Activated CD4-positive, alpha-beta T cell treated with anti-CD3 and anti-CD28 coated beads, Interleukin-2, amount 10 ng/mL, durations not matched to agents 7 days and 5 days (primary cell): ENCODE measurements at places on chromosomes 11 and 22.

DNA sequence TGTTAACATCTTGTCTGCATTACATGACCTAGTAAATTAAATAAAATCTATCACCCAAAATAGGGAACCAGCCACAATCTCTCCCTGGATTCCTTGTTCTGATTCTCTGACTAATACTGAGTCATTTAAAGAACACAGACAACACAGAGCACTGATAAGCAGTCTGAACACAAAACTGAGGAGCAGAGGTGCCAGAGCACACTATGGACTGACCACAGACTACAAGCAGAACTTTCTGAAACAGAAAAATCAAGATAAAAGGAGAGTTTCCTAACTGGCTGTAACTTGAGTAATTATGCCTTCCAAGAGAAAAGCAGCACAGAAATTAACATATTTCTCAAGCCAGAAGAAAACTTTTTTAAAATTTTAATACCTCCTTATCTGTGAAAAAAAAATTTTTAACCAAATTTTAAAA lies 128.8 kb downstream of the SGSM3 start:
- no peak for DNase-seq

DNA sequence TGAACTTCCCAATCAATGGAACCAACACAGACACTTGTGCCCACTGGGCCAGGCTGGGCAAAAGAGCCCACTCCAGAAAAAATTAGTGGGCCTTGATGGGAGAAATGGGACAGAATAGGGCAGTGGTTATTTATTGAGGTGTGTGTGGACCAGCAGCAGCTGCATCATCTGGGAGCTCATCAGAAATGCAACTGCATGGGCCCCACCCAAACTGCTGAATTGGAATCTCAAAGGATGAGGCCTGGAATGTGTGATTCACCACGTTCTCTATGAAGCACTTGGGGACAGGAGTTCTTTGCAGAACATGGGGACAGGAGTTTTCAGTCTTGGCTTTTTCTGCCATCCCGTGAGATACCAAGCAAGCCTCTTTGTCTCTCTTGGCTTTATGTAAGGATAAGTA lies 255.6 kb upstream of the PLET1 start:
- no peak for DNase-seq

DNA sequence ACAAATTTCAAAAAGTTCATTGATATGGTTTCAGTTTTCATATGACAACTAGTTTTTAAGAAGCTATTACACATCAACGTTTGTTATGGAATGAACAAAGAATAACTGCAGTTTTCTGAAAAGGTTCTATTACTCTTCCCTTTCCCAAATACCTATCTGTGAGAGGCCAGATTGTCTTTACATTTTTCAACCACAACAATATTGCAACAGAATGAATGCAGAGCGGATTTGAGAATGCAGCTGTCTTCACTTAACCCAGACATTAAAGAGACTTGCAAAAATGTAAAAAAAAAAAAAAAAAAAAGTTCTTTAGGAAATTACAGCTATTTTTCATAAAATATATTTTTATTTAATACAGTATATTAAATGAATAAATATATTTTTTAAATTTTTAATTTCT lies 250.8 kb downstream of the DDX10 start:
- no peak for DNase-seq

DNA sequence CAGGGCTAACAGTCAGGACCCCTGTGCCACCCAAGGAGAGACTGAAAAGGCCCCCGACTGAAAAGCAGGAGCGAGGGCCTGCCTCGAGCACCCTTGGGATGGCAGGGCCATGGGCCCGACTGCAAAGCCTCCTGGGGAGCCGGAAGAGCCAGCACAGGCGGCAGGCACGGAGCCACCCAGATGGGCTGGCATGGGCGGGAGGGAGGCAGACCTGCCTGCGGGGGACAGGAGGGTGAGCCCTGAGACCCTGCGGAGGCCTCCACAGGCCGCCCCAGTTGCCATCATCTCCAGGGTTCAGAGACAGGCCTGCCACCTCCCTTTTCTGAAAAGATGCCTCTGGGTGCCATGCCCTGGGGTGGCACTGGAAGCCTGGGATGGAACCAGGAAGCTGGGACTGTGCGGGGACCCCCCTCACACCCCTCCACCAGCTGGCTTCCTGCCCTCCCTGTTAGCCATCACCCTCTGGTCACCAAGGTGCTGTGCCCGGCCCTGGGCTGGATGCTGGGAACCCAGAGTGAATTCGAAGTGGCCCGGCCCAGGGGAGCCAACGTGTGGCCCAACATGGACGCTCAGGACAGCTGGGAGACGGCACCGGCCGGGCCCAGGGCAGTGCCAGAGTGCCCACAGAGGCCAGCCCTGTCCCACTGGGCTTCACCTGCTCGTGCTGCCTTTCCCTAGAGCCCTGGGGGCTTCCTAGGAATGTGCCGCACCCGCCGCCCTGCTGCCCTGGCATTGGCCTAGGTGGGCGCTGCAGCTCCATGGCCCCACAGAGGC lies 13.8 kb downstream of the TSPAN32 start:
- no peak for DNase-seq

DNA sequence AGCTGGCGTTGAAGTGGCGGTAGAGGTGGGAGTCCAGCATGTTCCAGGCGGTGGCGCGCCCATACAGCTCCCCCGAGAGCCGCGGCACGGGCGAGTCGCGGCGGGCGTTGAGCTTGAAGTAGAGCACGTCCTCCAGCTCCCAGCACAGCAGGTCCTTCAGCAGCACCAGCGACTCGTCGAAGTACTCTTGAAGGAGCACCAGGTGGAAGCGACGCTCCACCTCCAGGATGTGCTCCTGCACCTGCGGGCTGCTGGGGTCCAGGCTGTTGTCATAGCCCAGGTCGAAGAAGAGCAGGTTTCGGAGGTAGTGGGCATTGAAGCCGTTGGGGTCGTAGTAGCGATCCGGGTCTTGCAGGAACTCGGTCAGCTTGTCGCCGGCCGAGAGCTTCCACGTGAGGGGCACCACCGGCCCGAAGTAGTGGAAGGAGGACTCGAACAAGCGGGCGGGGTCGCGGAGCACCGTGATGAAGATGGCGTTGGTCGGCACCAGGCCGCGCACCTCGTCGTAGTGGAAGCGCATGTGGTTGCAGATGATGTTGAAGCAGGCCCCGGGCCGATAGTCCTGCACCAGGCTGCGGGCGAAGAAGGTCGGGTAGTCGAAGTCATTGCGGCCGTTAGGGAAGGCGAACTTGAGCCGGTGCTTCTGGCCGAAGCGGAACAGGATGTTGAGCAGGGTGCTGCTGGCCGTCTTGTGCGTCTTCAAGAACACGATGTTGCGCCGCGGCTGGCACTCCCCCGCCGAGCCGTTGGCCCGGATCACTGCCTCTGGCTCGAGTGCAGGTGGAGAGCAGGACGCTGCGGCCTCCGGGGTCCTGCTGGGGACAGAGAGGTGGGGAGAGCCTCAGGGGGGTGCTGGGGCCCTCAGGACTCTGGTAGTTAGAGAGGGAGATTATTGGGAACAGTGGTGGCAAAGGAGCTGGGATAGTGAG lies 9.0 kb upstream of the SEC14L6 start:
- DNase-seq, result no peak

DNA sequence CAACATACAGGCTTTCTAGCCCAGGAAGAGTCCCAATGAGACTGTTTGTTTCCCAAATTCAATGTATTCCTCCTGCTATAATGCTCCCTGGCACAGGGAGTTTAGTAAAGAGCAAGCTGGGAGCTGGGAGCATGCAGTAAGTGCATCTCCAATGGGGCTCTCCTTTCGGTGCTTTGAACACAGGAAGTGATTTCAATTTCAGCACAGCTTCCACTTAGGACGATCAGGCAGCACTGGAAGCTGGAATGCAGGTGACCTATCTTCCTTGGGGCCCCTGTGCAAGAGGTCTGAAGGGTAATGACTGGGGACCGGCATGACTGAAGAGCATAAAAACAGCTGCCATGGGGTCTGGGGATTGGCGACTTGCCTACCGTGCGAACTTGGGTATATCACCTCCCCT lies 76.0 kb downstream of the LARGE1 start:
- no peak for DNase-seq

DNA sequence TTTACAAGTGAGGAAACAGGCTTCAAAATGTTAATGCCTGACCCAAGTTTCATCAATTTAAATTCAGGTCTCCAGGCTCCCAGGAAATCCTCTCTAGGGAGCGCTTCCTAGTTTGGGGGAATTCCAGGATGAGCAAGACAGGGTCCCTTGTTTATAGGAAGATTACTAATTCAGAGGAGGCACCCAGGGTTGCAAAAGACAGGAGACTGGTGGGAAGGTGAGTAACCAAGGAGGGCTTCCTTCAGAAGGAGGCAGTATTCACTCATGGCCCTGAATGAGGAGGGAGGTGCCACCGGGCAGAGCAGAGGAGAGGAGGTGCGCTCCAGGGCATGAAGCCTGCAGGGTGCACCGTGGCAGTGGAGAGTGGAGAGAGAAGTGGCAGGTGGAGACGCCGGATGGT lies 1.6 kb downstream of the TMEM132A start:
- no peak for DNase-seq

GRCh38 chr22:37569009-37569920 lies 9.0 kb downstream of the CDC42EP1 start:
- DNase-seq, result no peak

DNA sequence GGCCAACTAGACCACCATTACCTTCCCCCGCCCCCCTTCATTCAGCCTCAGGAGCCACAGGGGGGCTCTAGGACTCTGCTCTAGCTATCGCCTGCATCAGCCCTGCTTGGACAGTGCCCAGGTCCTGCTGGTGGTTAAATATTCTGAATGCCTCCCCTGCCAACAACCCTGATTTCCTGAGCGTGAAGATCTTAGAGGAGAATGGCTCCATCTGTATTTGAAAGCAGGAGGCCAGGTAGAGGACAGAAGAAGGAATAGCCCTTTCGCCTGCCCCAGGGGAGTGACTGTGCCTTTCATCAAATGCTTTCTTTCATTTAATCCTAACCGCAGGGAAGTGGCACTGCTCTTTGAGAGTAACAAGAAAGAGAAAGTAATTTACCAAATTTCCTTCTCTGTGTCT lies 69.2 kb downstream of the ISX start:
- peak; percentile 16 for DNase-seq

GRCh38 chr11:16326679-16327297 lies 29.6 kb downstream of the SOX6 start:
- DNase-seq, result no peak

- DNase-seq, result no peak
Observed at GRCh38 chr11:72924568-72925190, 110.5 kb downstream of the ATG16L2 start.

DNA sequence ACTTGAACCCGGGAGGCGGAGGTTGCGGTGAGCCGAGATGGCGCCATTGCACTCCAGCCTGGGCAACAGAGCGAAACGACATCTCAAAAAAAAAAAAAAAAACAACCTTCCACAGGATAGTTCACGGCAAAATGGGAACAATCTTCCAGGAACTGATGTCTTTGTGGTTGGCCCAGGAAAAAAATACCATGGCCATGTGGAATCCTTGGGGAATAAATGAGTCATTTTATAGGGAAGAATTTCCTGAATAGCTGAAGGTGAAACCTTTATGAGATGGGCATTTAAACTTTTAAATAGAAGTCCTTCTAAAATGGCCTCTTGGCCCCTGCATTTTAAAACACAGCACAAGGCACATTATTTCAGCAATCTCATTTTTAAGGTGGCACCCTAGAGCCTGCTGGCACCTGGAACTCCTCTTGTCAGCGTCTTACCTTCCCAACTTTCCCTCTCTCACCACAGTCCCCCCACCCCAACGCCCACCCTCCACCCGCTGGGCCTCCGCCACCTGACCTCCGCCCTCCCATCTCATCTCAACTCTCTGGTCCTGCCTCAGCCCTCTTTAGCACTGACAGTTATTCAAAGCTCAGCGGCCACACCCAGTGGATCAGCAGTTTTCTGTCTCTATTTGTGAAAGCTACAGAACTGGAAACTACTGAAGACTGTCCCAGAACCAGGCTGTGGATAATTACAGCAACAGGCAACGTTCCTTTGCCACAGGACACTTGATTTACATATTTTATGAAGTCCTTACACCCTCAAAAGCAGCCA lies 43.1 kb downstream of the SCGB1A1 start:
- no peak for DNase-seq

- no peak for DNase-seq
Observed at GRCh38 chr11:60844045-60844869, 2.3 kb downstream of the CCDC86 start.

DNA sequence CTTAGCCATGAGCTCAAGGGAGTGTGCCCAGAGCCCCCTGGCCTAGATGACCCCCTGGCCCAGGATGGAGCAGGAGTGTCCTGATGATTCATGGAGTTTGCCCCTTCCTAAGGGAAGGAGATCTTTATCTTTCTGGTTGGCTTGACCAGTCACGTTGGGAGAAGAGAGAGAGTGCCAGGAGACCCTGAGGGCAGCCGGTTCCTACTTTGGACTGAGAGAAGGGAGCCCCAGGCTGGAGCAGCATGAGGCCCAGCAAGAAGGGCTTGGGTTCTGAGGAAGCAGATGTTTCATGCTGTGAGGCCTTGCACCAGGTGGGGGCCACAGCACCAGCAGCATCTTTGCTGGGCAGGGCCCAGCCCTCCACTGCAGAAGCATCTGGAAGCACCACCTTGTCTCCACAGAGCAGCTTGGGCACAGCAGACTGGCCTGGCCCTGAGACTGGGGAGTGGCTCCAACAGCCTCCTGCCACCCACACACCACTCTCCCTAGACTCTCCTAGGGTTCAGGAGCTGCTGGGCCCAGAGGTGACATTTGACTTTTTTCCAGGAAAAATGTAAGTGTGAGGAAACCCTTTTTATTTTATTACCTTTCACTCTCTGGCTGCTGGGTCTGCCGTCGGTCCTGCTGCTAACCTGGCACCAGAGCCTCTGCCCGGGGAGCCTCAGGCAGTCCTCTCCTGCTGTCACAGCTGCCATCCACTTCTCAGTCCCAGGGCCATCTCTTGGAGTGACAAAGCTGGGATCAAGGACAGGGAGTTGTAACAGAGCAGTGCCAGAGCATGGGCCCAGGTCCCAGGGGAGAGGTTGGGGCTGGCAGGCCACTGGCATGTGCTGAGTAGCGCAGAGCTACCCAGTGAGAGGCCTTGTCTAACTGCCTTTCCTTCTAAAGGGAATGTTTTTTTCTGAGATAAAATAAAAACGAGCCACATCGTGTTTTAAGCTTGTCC lies 14.3 kb downstream of the ADORA2A start:
- no peak for DNase-seq

DNA sequence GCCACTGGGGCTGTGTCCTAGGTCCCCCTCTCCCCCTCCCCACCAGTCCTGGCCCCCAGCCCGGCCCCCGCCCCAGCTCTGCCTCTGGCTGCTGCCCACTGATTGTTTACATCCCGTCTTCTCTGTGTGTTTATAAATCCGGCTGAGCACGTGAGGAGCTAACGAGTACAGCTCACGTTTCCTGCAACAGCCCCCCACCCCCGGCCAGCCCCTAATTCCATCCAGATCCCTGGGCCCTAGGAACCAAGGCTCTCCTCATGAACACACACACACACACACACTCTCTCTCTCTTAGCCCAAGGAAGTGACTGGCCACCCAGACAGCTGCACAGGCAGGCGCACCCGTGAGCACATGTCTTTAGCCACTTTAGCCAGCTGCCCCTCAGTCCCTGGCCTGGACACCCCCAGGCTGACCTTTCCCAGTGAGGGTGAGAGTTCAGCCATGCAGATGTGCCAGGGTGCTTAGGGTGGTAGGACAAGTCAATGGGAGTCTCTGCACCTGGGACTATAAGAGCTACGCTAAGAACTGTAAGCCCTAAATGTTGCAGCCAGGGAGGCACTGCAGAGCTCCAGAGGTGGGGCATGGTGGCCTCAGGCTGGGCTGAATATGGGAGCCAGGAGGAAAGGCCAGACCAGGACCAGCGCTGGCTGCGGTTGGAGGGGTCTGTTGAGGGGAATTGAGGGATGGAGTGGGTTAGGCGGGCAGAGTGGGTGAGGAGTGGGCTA lies 2.9 kb downstream of the CLCF1 start:
- no peak for DNase-seq
